ENCODE measurements at places on chromosomes 12 and 14. TPM values are rescaled to one million over a fixed set of nuclear protein-coding genes. Genes with fewer than 3 reads are reported as not detected.

The PHLDA1 gene
- total RNA-seq: 231 TPM

- DNase-seq: no peak
Observed at GRCh38 chr12:110010853-110011723, 11.9 kb downstream of the ANKRD13A start.

GRCh38 chr12:96112733-96113132 lies 77.3 kb upstream of the LTA4H start:
- no peak for DNase-seq

DNA sequence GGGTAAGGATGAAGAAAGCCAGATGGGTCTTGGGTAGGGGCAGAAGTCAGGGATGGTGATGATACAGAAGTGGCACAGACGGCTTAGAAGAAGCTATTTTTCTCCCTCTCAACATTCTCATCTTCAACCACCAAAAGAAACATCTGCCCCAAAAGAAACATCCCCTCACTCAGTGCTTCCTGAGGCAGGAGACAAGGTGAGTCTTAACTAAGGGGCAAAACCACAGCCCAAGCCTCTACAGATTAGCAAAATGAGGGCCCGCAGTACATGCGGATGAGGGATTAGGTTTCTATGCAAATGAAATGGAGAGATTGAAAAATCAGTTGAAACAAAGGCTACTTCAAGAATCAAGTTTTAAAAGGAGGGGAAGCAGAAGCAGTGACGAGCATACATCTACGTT lies 241.3 kb upstream of the CCDC196 start:
- DNase-seq: no peak

DNA sequence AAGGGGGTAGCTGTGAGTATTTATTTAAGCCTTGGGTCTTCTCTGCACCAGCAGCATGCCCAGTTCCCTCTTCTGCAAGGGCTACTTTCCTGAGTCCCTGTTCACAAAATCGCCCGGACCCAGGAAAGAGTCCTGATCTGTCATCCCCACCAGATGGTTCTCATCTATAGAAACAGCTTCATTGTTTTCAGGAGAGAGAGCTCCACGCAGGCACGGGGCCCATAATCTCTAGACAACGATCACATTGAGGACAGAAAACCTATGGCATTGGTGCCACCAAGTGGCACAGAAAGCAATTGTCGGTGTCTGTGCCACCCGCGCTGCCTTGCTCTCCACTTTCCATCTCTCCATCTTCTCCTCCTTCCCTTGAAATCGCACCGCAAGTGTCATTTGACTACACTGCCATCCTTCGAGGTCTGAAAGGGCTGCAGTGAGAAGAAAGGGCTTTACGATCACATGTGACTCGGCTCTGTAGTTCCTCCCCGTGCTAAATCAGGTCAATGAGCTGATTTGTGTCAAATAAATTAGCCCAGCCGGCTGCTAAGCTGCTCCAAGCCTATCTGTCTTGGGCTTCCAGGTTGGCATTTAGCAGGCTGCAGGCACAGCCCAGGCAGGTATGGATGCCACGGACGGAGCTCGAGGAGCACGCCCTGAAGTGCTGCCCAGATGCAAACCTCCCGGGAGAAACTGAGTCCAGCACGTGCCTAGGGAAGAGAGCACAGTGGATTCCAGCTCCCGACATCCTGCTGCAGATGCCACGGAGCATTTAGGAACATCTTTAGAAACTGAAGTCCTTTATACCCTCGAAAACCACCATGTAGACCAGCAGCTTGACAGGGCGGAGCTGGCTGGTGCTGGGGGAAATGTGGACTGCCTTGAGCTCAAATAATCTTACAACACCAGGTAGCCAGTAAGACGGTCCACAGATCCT lies 28.8 kb downstream of the SPRING1 start:
- peak; percentile 38 for DNase-seq

The CIT gene
- 54.2 TPM for total RNA-seq

The HOXC12 gene
- not detected for total RNA-seq

GRCh38 chr12:2154050-2154449 lies 101.3 kb downstream of the CACNA1C start:
- no peak for DNase-seq

GRCh38 chr14:36967892-36968555 lies 204.4 kb downstream of the SLC25A21 start:
- DNase-seq: no peak

DNA sequence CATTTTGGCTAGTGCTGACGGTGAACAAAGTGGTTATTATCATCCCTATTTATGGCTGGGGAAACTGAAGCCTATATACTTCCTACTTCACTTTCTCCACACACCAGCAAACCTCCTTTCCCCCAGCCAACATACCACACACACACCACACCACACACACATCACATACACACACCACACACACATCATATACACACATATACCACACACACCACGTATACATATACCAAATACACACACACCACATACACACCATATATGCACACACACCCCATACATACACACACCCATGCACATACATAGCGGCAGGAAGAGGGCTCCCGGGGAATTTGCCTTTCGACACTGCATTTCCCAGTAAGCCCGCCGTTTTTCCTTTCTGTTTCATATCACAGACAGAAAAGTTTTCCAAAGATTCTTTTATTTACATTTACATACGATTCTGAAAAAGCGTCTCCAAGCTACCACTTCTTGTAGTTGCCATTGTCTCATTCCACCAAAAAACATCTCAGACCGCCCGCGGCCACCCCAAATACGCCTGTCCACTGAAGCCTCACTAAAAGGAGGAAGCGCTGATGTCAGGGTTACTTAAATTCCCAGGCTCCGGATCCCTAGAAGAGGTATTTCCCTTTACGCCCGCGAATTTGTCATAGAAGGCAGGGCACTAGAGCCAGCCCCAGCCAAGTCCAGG lies 823 bp upstream of the RAB5B start:
- DNase-seq: no peak

DNA sequence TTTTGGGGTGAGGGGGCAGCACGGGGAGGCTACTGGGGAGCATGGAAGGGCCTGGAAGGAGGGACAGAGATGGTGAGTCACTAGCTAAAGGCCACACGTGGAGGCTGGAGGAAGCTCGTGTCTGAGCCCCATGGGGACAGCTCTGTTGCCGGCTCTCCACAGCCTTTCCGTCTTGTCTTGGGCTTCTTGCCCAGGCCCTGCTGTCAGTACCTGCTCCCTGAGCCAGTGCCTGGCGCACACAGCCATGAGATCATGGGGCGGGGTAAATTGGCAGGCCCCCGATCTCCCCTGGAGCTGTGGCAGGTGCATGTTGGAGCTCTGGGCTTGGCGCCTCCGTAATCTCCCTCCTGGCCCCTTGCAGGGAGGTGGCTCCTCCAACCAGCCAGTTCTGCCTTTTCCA lies 16.1 kb upstream of the KRT80 start:
- DNase-seq: no peak

The P3H3 gene
- 32.2 TPM for total RNA-seq

The BRMS1L gene
- 6.2 TPM for total RNA-seq

- DNase-seq: no peak
Observed at GRCh38 chr14:92531106-92531873, 17.7 kb downstream of the RIN3 start.

DNA sequence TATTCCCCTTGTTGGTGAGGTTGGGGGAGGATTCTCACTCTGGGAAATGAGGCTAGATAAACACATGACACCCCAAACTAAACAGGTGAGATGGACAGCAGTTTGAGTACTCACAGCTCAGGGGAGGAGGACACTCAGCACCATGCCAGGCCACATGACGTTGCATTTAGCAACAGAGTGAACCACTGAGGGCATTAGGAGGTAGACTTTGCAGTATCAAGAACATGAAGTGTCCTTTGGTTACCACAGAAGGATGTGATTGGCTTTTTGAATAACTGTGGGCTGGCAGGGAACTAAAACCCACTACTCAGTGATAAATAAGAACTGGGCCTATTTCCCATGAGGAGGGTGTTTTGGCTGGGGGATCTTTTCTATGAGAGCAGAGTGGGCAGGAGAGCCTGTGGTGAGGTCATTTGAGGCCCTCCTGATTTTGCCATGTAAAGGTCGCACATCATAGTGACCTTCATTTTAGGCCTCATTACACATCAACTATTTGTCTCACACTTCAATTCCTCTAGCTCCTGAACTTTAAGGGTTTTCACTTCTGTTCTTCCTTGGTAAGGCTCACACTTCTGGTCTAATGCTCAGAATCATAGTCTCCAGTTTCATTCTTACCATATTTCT lies 89.8 kb upstream of the PRKD1 start:
- DNase-seq: no peak

DNA sequence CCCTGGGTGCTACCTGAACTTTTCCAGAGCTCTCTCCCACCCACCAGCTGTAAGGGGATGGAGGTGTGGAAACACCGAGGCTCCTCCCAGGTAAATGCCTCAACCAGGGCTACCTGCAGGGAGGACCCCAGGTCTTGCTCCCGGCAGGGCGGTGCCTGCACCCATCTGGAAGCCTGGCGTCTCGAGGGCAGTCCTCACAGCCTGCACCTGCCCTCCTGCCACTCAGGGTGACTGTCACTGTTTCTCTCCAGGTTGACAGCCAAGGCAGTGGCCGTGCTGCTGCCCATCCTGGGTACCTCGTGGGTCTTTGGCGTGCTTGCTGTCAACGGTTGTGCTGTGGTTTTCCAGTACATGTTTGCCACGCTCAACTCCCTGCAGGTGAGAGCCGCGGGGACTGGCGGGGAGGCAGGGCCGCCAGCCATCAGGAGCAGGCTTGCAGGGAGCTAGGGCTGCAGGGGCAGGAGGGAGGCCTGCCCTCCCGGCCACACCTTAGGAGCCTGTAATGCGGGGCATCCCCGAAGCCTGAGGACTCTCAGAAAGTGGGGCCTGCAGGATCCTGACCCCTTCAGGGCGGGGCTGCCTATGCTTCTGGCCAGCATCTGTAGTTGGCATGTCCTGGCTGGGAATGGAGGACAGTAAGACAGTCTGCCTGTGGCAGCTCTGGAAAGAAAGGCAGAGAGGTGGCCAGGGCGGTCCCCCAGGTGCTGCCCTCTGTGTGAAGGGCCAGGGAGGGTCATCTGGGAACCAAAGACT lies 182.3 kb downstream of the ADGRD1 start:
- no peak for DNase-seq

- no peak for DNase-seq
Observed at GRCh38 chr12:98469109-98469508, 46.3 kb upstream of the TMPO start.
